ENCODE measurements at places on chromosomes 12 and 14.

DNA sequence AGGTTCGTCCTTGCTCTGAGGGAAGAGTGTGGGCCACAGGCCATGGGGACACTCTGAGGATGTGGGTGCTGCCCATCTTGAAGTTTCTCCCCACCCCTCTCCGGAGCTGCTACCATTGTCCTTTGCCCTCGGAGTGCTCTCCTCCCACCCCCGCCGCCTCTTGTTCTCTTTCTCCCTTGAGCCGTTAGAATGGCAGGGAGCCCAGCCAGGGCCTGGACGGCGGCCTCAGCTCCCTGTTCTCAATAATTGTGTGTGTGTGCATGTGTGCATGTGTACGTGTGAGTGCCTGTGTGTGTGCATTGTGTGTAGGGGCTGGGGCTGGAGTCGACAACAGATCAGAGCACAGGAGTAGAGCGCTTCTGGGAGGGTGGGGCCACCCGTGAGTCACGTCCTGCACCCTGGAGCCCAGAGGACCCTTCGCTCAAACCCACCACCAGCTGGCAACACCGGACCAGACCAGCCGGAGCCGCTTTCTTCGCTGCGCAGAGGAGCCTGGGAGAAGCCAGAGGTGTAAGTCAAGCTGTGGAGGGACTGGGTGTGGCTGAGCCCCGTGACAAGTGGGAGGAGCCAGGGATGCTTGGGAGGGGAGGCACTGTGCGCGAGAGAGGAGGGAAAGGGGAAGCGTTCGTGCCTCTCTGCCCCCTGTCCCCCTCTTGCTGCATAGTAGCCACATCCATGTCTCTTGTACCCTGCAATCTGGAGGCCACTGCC, 25.9 kb upstream of the KCNA5 start:
- DNase-seq = no peak

GRCh38 chr14:80965037-80965436, 9.6 kb downstream of the TSHR start:
- peak; percentile 5 for DNase-seq

DNA sequence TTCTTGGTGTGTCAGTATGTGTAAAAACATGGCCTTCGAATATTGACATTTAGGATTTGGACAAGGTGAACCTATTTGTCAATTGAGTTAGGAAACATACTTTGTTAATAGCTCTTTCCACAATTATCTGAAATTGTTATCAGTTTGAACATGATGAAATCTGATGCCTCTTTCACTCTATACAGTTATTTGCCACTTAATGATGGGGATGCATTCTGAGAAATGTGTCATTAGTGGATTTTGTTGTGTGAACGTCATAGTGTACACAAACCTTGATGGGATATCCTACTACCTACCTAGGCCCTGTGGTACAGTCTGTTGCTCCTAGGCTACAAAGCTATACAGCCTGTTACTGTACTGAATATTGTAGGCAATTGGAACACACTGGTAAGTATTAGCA, 4.8 kb downstream of the TULP3 start:
- peak; percentile 43 for DNase-seq

DNA sequence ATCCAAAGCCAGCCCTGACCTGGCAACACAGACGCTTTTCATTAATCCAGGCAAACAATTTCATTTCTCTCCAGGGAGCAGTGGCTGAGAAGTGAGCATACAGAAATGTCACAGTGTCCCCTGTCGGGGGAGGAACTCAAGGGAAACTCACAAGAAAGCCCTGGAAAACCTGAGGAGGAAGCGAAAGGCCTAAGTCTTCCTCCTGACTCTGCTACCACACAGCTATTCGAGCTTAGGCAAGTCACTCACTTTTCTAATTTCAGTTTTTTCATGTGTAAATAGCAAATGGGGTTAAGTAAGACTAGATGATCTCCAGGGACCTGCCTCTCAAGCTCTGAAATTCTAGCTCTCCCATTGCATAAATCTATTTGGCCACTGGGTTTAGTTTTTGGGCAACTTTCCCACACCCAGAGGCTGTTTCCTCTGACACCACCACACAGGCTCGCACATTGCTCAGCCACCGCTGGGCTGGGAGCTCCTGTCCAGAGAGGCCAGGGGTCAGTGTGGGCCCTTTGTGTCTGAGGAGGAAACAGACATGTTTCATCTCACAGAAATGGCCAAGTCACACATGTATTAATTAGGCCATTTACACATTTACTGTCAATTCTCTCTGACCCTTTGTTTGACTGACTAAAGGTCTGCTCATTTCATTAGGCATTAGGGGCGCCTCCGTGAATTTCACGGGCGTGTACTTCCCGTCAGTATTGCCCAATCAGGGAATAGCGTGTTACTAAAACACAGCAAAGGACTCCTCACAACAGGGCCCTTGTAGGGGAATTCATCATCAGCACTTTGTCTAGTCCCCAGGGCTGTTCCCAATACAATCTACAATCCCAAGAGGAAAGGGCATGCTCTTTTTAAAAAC, 9.8 kb upstream of the PNMA1 start:
- peak; percentile 98 for DNase-seq

DNA sequence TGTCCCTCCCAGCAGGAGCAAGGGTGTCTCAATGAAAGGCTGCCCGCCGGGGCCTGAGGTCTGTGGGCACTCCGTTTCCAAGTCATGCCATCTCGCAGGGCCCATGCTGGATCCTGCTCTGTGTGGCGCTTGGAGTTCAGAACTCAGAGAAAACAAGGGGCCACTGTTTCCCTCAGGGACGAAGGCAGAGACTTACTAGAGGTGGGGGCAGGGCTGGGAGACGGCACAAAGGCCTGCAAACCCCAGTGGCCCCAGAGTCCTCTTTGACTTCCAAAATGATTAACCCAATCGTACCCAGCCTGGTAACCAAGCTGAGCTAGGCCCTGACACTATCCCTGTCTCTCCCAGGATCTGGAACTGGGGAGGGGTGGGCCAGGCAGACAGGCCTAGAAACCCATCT, 95.8 kb downstream of the ITPK1 start:
- DNase-seq = no peak

- no peak for DNase-seq
Observed at GRCh38 chr12:91191513-91192111, 9.0 kb upstream of the DCN start.

DNA sequence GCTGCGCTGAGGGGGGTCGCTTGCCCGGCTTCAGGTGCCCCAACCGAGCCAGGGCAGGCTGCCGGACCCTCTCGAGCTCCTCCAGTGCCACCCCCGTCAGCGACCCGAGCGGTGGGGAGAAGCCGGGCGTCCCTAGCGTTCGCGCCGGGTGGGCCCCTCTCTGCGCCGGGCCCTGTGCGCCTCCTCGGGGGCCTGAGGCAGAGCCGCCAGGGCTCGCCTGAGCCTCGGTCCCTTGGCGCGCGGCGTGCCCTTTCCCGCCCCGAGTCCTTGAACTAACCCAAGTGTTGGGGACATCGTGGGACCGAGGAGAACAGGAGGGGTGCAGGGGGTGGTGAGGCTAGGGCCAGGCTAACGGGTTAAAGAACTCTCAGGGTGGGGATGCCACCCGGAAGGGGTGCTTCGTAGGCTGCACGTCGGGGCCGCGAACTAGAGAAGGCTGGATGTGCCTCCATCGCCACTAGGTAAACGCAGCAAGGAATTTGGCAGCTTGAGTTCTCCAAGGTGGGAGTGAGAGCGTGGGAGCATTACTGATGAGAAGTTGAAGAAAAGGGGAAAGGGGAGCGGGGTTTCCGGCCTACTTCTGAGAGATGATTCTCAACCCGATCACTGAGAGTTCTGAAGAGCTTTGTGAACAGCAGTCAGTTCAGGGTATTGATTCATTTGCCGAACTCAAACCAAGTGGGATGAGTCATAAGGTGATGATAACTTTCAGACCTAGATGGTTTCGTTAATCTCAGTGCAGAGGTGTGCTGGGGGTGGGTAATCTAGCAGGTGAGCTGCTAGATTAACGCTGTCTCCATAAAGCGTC, 618 bp downstream of the RNF34 start:
- DNase-seq = peak; percentile 54

- DNase-seq = no peak
Observed at GRCh38 chr14:101357038-101357437, 204.3 kb upstream of the DIO3 start.

DNA sequence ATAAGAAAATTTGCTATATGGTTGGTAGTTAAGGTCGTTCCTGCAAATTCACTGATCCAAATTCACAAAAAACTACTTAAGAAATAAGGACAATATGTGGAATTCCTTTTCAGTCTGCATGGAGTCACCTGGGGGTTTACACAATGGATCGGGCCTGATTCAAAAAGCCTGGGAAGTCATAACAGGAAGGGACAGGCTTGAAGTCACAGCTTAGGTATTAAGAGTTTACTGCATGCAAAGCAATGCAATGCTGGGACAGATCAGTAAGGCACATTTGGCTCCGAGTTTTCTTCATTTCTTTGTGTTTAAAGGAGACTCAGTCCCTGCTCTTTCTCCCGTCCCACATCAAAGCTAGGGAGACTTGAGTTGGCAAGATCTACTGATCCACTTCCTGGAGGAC, 153.3 kb downstream of the NTF3 start:
- no peak for DNase-seq

DNA sequence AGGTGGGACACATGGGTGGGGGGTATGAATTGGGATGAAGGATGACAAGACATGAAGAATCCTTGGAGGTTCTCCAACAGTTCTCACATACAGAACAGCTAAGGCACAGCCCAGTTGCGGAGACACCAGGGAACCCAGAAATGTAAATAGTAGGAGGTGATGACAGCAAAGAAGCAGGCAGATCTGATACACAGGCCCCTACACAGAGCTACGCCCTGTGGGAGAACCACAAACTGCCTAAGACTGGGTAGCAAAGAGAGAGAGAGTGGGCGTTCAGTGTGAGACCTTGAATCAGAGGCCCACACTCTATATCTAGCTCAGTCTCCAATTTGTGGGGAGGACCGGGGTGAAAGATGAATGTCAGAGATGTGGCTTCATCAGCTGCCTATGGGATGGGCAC, 9.5 kb upstream of the NUMB start:
- DNase-seq = no peak

DNA sequence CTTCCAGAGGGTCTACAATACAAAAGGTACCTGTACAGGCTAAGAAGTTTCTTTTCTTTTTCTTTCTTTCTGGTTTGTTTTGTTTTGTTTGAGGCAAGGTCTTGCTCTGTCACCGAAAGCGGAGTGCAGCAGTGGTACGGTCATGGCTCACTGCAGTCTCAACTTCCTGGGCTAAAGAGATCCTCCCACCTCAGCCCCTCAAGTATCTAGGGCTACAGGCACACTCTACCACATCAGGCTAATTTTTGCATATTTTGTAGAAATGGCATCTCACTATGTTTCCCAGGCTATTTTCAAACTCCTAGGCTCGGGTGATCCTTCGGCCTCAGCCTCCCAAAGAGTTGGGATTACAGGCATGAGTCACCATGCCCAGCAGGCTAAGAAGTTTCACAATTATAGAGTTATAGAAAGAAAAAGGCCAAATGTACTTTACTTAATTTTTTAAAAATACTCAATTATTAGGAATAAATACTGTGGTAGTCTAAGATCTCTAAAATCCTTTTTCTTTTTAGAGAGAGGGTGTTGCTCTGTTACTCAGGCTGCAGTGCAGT, 3.0 kb upstream of the PIGH start:
- no peak for DNase-seq

DNA sequence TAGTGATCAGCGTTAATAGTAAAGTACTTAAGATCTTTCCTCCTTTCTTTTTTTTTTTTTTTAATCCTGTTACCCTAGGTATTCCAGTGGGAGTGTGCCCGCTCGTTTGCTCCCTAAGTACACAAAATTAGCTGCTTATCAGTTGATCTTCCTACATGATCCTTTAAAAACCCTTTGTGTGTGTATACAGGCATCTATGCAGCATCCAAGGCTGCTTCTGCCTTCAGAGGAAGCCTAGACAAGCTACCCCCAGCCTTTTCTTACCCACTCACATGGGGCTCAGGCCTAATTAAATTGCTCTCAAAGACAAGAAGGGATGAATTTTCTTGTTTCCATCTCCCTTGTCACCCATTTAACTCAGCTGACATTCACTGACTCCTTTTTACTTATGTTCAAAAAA, 343.4 kb upstream of the LMO3 start:
- no peak for DNase-seq

Measured in EL (cell line).